Muscle of back (tissue), 13 donors: ENCODE measurements at places on chromosomes 16 and 17. TPM values are rescaled to one million over a fixed set of nuclear protein-coding genes. Genes with fewer than 3 reads are reported as not detected.

C16orf46 gene
- not detected for polyA plus RNA-seq

MEIOC gene
- 1.3 TPM for polyA plus RNA-seq

SDK2 gene
- 27.5 TPM for polyA plus RNA-seq

KRTAP4-1 gene
- polyA plus RNA-seq, result not detected

TMEM256 gene
- polyA plus RNA-seq, result 58.6 TPM

TRIM72 gene
- 68.6 TPM for polyA plus RNA-seq

DNA sequence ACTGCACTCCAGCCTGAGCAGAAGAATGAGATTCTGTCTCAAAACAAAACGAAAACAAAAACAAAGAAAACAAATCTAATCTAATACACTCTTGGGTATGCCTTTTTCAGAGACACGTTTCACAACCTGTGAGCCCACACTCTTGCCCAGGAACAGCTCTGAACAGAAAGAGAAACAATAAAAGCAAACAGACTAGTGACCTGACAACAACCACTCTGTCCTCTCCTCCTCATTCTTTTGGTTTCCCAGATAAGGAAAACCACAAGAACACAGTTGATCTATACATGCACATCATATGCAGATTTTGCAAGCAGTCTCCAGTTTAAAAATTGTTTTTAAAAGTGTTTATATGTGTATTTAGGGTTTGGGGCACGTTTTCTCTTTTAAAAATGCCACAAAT, 1.3 kb downstream of the MKS1 start:
- no peak for DNase-seq

- DNase-seq, result no peak
These were observed 146.5 kb upstream of the CDH11 start for GRCh38 chr16:65268331-65268730.

- DNase-seq, result no peak
These were observed 7.2 kb downstream of the SUPT4H1 start for GRCh38 chr17:58344791-58345157.

DNA sequence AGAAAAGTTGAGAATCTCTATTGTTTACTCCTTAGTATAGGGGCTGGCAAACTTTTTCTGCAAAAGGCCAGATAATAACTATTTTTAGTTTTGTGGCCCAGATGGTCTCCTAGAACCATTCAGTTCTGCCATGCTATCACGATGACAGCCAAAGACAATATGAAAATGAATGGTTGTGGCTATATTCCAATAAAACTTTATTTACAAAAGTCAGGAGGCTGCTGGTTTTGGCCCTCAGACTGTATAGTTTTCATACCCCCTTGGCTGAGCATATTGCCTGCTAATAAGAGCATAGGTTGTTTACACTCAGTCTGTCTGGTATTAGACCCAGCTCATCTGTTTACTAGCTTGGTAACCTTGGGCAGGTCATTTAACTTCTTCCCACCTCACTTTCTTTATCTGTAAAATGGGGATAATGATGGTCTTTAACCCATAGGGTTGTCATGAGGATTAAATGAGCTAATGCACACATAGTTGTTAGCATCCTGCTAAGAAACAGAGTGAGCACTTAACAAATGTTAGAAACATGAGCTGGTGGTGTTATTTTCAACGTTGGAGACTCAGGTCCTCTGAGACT, 156.3 kb downstream of the MSI2 start:
- no peak for DNase-seq

- no peak for DNase-seq
These were observed 60.6 kb downstream of the CDYL2 start for GRCh38 chr16:80743772-80744171.

- no peak for DNase-seq
These were observed 51.7 kb downstream of the ZNF778 start for GRCh38 chr16:89268987-89269735.

DNA sequence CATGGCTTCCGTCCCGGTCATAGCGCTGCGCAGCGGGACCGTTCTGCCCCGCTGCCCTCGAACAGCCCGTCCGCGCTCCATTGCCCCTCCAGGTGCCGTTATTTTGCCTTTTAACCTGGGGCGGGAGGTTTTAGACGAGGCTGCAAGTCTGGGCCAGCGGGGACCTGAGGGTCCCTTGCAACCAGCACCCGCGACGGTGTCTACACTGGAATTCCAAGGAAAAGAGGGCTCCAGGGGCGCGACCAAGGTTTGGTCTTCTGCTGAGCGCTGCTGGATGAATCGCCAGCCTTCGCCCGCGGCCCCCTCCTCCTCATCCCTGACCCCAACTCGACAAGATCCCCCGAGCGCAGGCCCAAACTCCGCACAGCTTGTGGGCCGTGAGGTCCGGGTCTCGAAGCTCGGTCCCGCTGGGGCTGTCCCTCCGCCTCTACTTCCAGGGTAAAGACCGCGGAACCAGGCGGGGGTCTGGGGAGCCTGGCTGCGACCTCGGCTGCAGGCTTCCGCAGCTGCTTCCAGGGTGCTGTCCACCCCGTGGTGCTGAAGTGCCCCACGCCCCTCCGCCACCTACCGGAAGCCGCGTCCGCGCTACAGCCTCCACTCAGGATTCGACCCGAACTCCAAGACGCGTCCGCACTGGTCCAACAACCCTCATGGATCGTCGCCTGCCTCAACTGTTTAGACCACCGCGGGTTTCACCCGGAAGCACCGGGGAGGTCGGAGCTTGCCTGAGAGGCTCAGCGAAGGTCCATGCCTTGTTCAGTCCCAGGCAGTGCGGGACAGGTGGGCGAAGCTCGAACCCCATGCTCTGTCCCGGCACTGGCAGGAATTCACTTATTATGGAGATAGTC, 10.1 kb upstream of the CA4 start:
- peak; percentile 60 for DNase-seq

DNA sequence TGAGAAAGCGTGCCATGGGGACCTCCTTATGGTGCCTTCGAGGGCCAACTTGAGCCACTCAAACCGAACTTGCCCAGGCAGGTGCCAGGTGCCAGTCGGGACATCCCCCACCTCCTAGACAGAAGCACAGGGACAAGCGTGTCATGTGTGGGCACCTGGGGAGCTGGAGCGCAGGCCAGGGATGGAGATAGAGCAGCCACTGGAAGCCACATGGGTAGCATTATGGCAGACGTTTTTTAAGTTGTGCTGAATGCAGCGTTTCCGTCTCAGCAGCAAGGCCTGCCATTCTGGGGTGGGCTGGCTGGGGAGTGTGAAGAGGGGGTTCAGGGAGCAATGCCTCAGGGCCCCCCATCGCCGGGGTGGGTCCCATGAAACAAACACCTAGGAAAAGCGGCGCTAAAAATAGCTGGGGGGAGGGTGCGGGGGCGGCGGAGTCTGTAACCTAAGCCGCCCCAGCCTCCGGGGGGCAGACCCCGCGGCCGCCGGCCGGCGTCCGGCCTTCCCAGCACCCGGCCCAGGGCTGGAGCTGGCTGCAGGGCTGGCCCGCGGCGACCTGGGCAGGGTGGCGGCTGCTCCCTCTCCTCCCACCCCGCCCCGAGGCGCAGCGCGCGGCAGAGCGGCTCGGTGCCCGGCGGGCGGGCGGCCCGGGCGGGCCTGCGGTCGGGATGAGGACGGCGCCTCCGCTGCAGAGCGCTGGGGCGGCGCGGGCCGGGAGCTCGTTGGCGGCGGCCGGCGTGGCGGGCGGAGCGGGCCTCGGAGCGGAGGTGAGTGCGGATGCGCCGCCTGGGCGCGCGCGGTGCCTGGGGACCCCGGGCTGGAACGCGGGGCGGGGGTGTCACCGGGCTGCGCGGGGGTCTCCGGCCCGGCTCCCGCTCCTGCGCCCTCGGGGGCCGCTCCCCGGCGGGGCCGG, at the start of gene ZNF469:
ZNF469 (plus strand) TSS at position 469 of the 910 bp plus-strand sequence. CDS start 44,512 bp downstream, outside the sequence.
- no peak for DNase-seq
